NCI-H1417 treated with DMSO at 0.1 percent for 48 hours (cell line): ENCODE measurements at places on chromosomes 11 and 22.

DNA sequence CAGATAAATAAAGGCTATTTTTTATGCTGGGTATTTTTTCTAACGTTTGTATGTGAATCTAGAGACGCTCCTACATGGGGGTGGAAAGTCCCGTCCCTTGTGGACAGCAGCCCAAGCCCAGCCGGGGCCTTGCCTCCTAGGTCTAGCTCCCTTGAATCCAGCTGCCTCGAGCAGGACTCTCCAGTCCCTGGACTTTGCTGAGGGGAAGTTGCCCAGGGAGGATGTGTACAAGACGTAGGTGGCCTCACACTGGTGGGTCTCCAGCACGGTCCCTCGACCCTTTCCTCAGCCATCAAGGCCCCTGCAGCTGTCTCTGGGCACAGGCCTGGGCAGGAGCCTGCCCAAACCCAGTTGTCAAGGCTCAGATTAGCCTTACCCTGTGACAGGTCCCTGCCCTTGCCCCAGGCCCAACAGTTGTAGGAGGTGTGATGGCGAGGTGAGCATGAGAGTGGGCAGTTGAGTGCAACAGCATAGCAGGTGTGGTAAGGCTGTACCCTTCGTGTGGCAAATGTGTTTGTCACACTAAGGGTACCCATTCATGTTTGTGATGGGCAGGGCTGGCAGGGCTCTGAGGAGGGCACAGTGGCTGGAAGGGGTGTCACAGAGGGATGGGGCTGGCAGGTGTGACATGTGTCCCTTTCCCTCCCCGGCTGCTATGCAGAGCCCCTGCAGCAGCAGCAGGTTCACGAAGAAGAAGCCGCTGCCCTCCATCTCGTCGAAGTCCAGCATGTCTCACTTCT lies 3.4 kb downstream of the CCDC116 start:
- no peak for DNase-seq

GRCh38 chr11:46738887-46739286 lies 19.9 kb downstream of the F2 start:
- no peak for DNase-seq

DNA sequence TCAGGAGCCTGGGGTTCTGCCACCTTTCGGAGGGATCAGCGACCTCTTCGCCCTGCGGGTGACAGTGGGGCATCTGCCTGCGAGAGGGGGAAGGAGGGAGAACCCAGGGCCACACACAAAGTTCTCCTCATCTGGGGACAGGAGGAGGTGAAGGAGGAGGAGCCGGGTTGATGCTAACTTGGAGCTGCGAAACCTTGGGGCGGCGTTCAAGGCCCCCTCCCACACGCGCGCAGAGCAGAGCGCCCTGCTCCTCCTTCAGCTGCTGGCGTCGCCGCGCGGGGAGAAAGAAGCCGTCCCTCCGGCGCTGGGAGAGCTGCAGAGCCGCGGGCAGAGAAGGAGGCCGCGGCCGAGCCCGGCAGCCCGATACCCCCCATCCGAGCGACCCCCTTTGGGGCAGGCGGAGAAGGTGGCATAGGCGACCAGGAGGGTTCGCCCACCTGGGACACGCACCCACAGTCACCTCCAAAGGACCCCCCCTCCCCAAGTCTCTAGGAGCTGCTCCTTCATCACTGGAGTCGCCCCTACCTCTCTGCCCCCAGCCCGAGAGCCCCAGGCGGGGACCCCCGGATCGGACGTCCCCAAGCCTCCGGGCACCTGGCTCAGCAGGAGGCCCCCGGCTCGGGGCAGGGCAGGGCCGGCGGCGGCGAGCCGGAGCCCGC lies at the start of gene RASD2:
Gene RASD2 (plus strand): TSS at position 237 of the 659 bp plus-strand sequence. CDS start 5,979 bp downstream, outside the sequence.
- DNase-seq, result no peak

DNA sequence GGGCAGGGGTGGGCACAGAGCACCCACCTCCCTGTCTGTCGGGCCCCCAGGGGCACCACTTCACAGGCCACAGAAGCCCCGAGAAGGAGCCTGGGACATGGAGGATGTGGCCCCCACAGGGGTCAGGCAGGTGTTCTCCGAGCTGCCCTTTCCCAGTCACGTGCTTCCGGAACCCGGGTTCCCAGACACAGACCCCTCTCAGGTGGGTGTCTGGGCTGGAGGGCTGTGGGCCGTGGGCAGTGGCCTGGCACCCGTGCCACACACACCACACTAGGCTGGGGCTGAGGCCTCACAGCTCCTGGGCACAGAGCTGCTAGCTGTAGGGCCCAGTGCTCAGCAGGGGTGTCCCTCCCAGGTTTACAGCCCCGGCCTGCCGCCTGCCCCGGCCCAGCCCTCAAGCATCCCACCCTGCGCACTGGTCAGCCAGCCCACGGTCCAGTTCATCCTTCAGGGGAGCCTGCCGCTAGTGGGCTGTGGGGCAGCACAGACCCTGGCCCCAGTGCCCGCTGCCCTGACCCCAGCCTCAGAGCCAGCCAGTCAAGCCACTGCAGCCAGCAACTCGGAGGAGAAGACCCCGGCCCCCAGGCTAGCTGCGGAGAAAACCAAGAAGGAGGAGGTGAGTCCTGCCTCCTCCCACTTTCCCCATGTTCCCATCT lies 5.5 kb downstream of the IRF7 start:
- no peak for DNase-seq

DNA sequence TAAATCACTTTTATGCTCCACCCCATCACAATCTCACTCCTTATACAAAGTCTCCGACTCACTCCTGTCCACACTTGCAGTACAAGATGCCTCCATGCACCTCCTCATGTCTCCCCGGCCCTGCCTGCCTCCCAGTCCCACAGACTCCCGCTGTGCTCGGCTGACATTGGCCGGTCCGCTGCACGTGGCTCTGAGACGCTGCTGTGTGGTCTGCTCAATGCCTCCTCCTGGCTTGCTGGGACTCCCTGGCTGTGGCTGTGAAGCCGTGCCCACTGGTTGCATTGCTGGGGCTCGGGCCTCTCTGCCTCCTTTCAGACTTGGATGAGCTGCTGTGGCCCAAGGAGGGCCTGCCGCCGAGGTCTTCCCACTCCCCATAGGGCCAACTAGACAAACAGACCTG lies 224.0 kb upstream of the B3GAT1 start:
- no peak for DNase-seq

DNA sequence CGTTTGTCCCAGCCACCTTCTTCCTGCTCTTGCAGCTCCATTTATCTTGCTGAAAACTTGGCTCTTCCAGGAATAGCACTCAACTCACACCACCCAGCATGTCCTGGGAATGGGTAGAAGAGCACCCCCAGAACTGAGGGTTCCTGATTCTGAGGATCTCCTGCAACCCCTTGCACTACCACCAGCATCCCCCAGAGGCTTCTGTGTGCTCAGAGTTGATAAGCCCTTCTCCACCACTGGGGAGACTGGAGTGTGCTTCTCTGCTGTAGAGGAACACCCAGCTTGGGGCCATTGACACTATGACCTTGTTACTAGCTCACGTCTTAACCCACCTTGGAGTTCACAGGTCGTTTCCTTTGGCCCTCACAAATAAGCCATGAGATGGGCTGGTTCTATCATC lies 121.0 kb downstream of the GRIK4 start:
- DNase-seq, result no peak

DNA sequence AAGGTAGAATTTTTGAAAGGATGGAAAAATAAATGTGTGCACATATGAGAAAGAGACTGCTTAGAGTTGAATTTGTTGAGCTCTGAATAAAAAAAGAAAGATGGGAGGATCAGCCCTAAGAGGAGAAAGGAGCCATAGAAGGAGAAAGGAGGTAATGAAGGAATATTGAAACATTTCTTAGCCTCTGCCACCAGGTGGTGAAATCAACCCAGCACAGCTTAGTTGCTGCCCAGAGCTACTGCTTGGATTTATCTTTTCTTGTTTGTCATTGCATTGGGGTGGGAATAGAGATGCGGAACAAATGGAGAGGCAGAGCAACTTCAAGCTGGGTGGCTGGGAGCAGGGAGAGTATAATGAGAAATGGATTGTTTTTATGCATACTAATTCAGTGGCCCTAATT lies 80.4 kb downstream of the SERGEF start:
- DNase-seq, result no peak

DNA sequence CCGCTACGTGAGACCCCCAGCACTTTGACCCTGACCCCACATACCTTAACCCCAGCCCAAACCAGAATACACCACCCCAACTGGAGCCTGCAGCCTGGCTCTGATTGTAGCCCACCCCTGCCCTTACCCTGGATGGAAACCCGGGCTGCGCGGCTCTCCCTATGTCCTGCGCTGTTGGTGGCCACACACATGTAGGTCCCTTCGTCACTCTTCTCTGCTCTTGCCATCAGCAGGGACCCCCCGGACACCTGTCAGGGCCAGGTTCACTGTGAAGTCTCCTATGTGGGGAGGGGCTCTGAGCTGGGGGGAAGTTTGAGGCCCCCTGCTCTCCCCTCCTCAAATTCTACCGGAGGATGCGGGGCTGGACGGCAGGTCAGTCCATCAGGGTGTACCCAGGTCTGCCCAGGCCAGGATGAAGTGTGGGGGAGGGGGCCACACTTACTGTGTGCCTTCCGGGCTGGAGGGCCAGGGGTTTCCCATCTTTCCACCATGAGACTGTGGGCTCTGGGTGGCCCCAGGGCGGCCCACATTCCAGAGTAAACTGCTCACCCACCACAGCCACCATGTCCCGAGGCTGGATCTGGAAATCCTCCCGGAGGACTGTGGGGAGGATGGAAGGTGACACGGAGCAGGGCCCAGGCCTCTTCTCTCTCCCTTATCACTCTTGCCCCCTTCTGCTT lies 1.5 kb downstream of the ROBO4 start:
- DNase-seq, result no peak

DNA sequence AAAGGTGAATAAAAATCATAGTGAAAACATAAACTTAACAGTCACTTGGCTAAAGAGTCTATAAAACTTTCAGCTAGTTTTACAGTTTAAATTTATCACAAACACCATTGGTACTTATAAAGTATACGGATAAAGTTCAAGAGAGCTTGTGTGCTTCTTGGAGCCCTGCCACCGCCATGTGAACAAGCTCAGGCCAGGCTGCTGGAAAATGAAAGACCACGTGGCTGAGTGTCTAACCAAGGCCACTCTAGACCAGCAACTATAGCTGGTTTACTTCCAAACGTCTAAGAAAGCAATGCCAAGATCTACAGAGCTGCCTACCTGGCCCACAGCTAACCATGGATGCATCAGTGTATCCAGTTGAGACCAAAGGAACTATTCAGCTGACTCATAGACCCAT lies 66.3 kb upstream of the API5 start:
- DNase-seq, result no peak

DNA sequence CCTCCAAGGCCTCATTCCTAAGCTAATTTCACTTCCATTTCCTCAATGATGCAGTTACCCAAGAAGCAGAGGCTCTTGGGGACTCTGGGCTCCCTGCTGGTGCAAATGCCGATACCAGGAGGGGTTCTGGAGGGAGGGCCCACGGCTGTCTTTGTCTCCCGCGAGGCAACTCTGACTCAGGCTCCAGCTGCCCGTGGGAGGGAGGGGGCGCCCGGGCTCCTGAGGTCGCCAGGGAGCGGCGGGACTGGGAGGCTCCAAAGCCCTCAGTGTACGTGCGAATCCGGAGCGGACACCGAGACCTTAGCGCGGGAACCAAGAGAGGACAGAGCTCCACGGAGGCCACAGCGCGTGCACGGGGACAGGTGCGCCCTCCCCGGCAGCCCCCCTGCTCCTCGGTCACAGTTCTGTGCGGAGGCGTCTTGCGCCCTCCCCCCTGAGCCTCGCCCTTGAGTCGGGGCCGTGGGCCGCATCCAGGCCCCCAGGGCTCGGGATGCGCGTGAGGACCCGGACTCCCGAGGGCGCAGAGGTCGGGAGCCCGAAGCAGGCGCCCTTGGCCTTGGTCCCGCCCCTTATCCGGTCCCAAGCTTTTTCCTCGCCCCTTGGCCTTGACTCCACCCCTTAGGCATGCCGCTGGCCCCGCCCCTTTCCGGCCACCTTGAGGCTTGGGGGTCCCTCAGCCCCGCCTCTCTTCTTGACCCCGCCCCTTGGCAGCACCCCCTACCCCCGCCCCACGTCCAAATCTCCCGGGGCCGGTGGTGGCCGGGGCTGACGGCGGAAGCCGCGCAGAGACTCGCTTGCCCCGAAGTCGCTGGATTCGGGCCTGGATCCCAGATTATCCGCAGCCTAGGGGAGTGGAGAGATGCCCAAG lies 4.7 kb upstream of the SHISA8 start:
- no peak for DNase-seq

GRCh38 chr11:131145791-131146190 lies 224.6 kb upstream of the NTM start:
- DNase-seq, result no peak

DNA sequence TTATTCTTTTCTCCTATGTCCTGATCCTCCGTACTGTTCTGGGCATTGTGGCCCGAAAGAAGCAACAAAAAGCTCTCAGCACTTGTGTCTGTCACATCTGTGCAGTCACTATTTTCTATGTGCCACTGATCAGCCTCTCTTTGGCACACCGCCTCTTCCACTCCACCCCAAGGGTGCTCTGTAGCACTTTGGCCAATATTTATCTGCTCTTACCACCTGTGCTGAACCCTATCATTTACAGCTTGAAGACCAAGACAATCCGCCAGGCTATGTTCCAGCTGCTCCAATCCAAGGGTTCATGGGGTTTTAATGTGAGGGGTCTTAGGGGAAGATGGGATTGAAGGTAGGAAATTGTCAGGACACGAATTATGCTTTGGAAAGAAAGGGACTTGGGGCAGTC lies 843 bp downstream of the OR51T1 start:
- no peak for DNase-seq

GRCh38 chr22:38191731-38192474 lies 9.9 kb upstream of the MAFF start:
- DNase-seq, result no peak

DNA sequence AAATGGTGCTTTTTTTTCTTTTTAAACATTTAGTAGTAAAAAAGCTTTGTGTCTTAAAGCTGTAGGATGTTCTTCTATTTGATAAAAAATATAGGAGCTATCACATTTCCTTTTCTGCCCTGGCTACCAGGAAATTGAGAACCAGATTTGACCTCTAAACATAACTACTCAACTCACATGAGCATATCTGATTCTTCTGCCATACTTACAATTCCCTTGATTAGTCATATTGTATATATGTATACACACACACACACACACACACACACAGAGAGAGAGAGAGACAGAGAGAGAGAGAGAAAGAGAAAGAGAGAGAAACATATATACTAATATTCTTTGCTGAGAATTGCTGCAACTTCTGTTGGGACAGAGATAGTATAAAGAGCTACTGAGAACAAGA lies 23.0 kb upstream of the GDPD4 start:
- DNase-seq, result no peak

GRCh38 chr11:10294290-10294953 lies 403 bp upstream of the SBF2 start:
- DNase-seq, result no peak

GRCh38 chr11:18313965-18314763 lies 7.8 kb downstream of the HPS5 start:
- no peak for DNase-seq

DNA sequence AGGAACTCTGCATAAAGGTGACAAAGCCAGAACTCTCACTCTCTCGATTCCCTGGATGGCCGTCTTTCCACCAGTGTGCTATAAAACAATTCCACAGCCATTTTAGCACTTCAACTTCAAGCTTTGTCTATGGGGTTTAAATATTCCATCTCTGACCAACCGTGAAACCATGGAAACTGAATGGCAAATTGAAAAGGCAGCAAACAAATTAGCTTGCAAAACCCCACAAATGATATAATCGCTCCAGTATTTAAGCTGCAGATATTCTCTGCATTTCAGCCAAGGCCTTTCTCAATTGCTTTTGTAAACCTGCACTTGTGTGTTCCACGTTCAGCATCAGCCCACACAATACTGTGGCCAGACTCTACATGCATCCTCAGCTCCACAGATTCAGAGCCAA lies 131.7 kb upstream of the ISX start:
- DNase-seq, result no peak
